ENCODE measurements at places on chromosomes 13 and 19.

DNA sequence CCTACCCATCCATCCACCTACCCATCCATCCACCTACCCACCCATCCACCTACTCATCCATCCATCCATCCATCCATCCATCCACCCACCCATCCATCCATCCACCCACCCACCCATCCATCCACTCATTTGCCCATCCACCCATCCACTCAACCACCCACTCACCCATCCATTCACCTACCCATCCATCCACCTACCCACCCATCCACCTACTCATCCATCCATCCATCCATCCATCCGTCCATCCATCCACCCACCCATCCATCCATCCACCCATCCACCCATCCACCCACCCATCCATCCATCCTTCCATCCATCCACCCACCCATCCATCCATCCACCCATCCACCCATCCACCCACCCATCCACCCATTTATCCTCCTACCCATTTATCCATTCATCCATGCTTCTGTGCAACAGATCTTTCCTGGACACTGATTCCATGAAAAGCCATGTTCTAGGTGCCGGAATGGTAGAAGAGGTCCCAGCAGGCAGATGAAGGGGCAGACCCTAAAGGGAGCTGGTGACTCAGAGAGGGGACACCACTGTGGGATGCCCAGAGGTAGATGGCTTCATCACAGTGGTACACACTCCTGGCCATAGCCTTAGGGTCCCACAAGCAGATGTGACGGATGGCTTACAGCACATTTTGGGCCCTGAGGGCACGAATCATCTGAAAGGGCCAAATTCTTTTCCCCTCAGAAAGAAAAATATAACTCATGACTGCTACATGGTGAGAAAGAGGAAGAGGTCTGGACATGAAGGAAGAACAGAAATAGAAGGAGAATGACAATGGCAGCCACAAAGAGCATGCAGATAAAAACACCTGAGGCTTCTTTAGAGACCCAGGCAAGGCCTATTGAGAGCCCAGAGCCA is 76.0 kb downstream of the KCTD15 start:
- DNase-seq: no peak

- DNase-seq: no peak
Observed at GRCh38 chr13:48078251-48078656, 16.6 kb downstream of the MED4 start.

GRCh38 chr13:35716186-35716585 is 239.7 kb upstream of the MAB21L1 start:
- no peak for DNase-seq

DNA sequence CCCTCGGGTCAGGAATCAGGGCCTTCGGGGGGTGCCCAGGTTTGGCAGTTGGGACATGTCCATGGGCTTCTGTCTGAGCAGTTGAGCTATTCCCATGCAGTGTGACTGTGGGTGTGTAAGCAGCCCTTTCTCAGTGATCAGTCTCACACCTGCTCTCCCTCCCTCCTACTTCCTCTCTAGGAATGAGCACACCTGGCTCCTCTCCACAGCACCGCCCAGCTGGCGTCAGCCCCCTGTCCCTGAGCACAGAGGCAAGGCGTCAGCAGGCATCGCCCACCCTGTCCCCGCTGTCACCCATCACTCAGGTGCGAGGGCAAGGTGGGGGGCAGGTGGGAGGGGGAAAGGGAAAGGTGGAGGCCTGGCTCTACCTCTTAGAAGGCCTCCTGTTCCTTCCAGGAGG is 25.9 kb downstream of the COMP start:
- DNase-seq: peak; percentile 5

Measured in NCI-H187 treated with DMSO at 0.1 percent for 48 hours (cell line).